Heart right ventricle (tissue), 16 donors: ENCODE measurements at places on chromosomes 2 and 18.
A peak's percentile ranks its signal among the peaks of the same experiment; 100 is the strongest.

GRCh38 chr2:63035660-63036059 lies 15.0 kb upstream of the OTX1 start:
- DNase-seq, result no peak

GRCh38 chr2:240155048-240155744 lies 14.7 kb upstream of the OTOS start:
- DNase-seq, result no peak

DNA sequence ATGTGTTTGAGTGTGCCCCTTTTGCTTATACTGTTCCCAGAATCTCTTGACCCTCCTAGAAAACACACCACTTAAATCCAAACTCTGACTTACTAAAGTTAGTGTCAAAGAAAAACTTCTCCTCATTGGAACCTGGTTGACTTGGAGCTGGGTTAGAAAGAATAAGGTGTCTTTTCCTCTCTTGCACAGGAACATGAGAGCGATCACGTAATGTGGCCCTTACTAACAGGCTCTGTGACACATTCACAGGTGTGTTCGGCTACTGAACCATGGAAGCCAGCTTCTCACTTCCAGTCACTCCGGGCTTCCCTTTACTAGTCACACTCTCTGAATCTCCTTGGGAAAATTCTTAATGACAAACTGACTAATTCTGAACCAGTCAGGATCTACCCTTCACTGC lies 5.4 kb upstream of the POU3F3 start:
- DNase-seq, result no peak

GRCh38 chr2:201983800-201984199 lies 49.9 kb upstream of the FZD7 start:
- no peak for DNase-seq

- no peak for DNase-seq
These were observed 14.7 kb upstream of the PUM2 start for GRCh38 chr2:20365249-20365817.

DNA sequence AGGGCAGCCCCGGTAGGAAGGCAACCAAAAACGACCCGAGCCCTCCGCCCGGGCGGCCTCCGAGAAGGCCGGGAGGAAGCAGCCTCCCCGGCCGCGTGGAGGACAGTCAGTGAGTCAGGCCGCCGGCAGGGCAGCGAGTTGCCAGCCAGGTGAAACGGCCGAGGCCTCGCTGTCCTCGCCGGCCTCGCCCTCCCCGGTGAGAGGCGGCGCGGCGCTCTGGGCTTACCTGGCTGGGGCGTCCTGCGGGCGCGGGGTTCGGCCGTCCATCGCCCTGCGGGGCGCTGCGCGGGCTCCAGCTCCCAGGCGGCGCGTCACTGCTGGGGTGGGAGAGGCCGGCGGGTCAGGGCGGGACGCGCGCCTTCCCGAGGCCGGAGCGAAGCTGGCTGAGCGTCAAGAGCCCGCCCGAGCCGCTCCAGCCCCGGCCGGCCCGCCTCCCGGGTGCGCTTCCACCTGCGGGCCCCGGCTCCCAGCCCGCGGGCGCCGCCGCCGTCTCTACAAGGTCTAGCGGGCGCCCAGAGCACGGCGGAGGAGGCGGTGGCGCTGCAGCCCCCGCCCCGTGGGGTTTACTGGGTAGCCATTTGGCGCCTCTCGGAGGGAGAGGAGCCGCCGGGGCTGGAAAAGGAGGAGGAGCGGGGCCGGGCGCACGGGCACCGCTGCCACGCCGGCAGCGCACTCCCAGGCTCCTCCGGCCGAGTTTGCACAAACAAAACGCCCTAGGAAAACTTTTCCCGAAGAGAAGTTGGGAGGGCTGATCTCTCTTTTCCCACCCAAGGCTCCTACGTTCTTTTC lies 499 bp downstream of the COBLL1 start:
- peak; percentile 82 for DNase-seq

DNA sequence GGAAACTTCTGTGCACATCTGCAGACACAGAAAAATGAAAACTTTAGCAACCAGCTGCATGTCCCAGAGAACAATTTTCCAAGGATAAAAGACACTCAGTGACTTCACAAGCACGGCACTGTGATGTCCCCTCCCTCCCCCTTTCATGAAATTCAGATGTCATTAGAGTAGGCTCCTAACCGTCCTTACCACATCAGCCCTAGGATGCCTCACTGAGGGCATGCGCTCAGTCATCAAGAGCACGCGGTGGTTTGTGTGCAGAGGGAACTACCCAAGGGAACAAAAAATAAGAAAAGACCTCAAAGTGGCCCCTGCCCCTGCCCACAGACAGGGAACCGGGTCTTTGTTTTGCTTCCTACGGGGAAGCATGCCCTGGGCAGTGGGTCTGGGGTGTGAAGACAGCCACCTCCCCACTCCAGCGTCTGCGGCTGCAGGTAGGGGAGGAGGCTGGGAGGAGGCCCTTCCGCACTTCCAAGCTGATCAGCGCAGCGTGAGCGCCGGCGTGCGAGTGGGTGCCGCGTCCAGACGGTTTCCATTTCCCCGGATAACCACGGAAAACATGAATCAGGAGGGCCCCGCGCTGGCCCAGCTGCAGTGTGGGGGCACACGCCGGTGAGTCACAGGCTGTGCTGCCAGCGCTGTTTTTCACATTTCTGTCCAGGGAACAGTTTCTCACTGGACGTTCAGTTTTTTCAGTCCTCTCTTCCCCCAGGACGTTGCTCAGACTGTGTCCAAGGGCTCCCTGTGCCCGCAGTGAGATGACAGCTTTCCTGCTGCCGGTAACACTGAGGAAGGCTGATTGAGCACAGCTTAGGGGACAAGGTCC lies 70.6 kb downstream of the COPS8 start:
- DNase-seq, result peak; percentile 48

DNA sequence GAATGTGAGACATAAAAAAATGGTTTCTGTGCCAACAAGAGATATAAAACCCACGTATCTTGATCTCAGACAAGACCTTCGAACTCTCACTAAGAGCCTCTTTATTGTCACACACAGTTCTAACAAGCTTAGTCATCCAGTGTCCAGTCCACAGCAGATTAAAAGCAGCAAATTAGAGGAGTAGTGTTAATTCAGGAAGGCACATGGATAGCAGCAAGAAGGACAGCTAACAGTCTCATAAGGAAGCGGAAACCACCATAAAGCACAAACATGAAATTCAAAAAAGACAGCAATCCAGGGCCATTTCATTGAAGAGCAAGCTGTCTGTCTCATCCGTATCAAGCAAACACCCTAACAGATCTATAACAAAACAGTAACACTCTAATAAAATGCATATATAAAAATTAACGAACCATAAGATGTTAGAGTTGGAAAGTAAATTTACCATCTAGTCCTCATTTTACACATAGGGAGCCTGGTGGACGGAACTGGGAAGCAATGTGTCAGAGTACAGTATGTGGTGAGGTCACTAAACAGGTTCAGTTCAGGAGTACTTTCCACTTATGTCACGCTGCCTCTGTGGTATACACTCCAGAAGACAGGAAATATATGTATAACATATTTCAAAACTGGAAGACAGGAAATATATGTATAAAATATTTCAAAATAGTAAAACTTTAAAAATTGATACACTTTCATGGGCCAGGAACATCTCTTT lies 18.3 kb downstream of the AAK1 start:
- no peak for DNase-seq

- peak; percentile 24 for DNase-seq
These were observed 16.6 kb downstream of the SP110 start for GRCh38 chr2:230203110-230203676.

GRCh38 chr18:24421831-24422230 lies 4.6 kb upstream of the IMPACT start:
- no peak for DNase-seq

GRCh38 chr18:32349728-32350395 lies 120.8 kb downstream of the GAREM1 start:
- DNase-seq, result peak; percentile 85

- no peak for DNase-seq
These were observed 407.1 kb downstream of the SLC4A3 start for GRCh38 chr2:220034426-220035130.

DNA sequence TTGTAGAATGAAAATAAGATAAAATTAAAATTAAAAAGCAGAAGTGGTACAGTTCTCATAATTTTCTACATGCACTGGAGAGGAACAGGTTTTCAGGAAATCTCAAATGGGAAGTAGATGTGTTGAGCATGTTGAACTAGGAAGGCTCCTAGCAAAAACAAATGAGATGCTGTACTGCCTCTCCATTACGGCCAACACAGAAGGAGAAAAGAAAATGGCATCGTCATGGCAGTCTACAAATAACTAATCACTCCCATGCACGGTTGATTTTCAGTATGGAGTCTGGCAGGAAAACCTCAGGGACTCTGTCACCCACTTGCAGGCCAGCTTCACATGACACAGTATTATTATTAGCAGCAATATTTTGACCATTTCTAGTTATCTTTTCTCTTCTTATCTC lies 278.7 kb downstream of the NRXN1 start:
- no peak for DNase-seq

DNA sequence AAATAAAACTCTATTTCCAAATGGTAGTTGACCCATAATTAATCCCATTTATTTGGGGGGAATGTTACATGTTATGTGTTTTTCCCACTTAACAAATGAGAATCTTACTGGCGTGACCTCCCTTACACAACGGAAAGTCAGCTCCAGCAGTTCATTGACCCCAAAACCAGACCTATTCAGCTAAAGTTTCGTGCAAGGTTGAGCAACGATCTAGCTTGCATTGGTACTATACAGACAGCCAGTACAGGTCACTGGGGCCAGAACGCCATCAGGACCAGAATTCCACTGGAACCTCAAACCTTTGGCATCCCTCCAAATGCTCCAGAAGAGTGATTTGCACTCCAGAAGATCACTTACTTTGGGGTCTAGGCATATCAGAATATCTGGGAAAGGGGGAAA lies 6.8 kb upstream of the CTAGE1 start:
- no peak for DNase-seq

GRCh38 chr2:197042739-197043196 lies 116.3 kb upstream of the PGAP1 start:
- DNase-seq, result no peak

DNA sequence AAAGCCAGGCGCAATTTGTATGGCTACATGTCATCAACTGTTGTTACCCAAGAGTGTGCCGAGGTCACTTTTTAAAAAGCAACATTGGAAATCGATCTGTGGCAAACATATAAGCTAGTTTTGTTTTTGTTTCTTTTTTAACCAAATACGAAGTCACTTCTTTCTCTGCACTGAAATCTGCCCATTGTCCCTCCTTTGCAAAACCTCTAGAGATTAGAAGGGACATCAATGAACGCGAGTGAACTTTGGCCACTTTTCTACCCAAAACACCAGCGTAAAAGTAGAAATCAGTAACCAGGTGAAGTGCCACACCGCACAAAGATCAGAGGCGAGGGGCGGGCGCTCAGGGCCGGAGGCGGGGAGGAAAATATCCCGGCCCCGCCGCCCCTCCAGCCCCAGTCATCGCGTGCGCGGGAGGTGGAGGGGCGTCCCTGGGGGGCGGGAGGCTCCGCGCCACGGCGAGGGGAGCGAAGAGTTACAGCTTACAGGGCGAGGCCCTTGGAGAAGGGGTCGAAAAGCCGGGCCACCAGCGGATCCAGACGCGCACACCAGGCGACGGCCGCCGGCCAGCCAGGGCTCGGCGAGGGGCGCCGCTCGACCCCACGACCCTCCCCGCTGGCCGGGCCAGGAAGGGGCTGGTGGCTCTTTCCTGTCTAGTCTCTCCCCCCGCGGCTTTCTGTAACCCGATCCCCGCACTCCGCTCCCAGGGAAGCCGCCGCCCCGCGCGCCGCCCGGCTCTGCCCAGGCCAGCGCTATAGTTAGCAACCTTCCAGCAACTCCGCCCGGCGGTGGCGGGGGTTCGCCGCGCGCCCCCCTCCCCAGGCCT lies 993 bp downstream of the RBMS1 start:
- peak; percentile 82 for DNase-seq

- DNase-seq, result peak; percentile 63
These were observed 151.0 kb downstream of the TPO start for GRCh38 chr2:1563943-1564891.

DNA sequence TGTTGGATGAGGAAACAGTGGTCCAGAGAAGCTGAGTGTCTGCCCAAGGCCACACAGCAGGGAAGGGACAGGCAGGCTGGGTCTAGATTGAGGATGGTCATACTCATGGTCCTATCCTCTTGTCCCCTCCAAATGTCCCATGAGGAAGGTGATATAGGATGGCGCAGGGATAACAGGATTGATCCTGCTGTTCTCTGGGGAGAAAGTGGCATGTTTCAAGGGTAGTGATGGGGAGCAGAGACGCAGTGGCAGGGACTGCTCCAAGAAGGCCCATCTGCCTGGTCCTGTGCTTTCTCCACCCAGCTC lies 24.6 kb downstream of the HS1BP3 start:
- no peak for DNase-seq

DNA sequence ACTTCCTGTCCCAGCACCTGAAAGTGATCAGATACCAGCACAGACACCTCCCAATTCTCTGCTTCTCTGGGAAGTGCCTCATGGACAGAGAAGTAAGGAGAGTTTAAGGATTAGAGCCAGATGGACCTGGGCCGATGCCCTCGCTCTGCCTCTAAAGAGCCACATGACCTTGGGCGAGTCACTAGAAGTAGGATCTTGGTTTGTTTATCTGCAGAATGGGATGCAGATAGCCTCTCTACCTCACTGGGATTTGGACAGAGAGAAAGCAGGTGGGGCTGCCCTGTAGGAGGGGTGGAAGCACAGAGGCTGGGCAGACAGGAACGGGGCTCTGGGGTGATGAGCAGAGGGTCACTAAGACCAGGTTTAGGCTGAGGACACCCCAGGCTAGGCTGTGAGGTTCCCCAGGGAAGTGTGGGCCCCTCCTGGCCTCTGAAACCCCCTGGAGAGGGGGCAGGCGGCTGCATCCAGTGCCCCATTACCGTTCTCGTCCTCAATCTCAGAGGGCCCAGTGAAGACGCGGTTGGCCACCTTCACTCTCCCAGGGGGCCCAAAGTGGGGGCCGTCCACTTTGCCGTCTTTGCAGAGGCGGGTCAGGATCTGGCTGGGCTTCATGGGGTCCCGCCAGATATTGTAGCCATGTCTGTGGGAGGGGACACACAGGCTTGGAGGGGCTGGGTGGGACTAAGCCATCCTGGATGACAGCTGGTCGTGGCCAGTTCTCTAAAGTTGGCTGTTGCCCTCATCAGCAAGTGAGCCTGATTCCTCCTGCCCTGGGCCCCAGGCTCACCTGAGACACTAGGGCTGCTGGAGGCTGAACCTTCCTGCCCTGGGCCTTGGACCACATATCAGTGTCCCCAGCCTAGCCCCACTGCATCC lies 13.3 kb downstream of the OTOF start:
- no peak for DNase-seq

DNA sequence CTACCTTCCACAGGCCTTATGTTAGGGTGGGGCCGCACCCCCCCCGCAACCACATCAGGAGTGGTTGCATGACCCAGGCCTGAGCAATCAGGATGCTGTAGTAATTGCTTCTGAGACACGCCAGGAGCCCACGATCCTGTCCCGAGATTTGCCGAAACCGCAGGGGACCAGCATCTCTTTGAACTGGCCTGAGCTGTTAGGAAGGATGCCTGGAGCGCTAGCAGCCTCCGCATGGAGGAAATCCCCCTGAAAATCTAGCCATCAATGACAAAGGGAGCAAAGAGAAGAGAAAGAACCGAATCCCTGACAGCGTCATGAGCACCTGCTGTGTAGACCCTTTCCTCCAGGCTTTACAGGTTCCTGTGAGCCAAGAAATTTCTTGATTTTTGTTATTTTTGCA lies 8.7 kb upstream of the TEX44 start:
- DNase-seq, result no peak

GRCh38 chr2:169221745-169222369 lies 140.5 kb downstream of the LRP2 start:
- no peak for DNase-seq

- no peak for DNase-seq
These were observed 1.5 kb downstream of the ROCK1 start for GRCh38 chr18:21109936-21110712.
